Sciatic nerve (tissue), 2 donors: ENCODE measurements at places on chromosomes 4 and X. TPM values are rescaled to one million over a fixed set of nuclear protein-coding genes. Genes with fewer than 3 reads are reported as not detected.

DNA sequence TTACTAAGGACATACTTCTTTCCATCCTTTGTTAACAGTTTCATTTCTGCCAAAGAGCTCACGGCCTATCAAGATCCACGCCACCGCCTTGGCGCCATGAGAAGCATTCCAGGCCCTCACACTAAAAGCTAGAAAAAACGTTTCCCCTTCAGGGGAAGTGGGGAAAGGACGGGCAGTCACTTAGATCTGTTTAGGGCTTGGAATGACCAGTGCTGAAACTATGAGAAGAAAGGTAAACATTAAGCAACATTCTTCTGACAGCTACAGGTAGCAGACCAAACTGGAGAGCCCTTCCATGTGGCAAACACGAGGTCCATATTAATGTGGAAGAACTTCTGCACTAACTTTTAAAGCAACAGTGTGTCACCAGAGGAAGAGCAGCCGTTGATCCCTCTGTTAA is 146.7 kb downstream of the SH3KBP1 start:
- no peak for DNase-seq

GRCh38 chr4:179353786-179354185 is 1911.5 kb upstream of the AGA start:
- no peak for DNase-seq

DNA sequence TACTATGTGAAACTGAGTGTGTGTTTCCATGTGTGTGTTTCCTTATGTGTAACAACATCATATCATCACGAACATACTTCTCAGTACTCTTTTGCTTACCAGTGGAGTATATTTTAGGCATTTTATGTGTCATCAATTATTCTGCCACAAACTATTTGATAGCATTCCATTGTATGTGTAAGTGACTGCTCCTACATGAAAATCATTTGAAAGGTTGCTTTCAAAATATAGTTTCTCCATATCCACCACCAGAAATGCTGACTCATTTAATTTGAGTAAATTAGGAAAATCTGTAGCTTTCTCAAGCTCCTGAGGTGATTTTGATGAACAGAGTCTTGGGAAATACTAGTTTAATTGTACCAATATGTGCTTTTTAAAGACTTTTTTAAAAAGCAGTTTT is 376.2 kb downstream of the PCDH18 start:
- no peak for DNase-seq

DNA sequence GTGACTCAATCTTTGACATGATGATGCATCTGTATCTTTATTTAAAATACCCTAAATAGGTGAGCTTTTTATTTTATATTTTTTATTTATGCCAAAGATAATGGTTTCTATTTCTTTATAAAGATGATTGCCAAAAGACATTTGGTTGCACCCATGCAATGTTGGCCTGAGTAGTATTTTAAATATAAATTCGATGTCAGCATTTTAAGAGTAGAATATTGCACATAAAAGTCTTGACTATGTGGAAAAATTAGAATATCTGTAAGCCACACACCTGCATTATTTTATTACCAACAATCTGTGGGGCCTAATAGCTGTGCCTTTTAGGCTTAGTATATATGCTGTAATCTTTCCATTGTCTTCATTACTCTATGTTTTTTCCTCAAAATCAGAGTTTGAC is 91.4 kb downstream of the CPXCR1 start:
- DNase-seq, result no peak

DNA sequence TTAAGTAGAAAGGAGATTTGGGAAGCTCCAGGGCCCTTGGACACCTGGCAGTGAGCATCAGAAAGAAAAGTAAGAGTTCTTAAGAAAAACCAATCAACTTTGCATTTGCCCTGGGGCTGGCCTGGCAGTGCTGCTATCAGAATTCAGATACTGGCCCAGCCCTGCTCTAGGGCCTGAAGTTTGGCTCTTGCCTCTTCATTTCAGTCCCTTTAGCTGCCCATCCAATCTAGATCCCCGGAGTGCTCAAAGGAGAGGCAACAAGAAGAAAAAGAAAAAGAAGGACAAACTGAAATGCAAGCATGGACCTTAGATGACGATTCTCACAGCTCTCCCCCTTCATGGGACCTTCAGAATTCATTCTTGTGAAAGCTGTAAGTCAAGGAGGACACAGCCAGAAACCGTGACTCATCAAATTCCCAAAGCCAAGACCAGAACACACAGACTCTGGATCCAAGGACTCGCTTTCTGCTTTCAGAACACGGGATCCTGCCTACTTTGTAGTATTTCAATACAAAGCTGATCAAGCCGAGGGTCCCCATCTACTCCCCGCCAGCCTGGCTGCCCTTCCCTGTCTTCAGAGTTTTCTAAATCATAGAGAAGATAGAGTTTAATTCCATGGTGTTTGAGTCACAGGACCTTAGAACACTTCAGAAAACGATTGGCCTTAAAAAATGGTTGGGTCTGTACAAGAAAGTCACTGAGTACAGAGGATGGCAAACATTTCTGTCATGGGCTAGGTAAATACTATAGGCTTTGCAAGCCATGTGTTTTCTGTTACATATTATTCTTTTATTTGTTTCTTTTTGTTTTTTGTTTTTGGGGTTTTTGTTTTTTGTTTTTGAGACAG is 103.7 kb downstream of the RBM47 start:
- DNase-seq, result no peak

DNA sequence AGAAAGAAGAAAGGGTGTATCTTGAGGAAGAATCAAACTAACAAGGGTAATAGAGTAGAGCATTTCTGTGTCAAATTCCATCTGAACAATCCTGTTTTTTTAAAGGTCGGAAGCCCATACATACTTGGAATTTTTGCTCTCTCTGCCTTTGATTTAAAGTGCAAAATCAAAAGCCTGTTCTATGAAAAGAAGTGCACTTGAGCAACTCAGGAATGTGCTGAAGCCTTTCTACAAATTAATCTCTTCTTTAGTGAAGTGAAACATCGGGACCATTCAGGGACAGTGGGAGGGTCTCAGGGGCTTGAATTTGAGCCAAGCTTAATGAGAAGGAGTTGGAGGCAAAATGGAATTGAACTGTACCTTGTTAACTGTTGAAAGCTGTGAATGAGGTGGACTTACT is 1008.5 kb upstream of the LCORL start:
- DNase-seq, result no peak

Gene TBC1D19
- total RNA-seq, result 15.6 TPM

Gene GUCY1A1
- total RNA-seq, result 16.1 TPM
